Heart left ventricle (tissue), 16 donors: ENCODE measurements at places on chromosomes 12 and 14.

GRCh38 chr12:47164724-47165439, 85.1 kb upstream of the AMIGO2 start:
- DNase-seq: no peak

DNA sequence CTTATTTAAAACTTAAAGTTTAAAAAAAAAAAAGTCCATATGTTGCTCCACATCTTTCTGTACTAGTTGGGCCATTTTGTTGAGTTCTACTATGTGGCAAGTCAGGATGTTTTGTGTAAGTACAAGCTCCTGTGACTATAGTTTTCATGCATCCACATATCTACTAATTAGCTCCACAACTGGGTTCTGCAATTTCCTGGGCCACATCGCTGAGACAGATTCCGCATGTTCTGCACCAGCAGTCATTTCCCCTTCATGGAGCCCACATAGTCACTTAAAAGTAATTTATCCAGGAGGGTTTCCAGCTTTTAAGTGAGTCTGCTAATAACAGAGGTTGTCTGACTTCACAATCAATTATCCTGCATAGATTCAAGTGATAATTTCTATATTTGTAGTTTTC, 461.4 kb downstream of the ZFP36L1 start:
- no peak for DNase-seq

GRCh38 chr12:86530996-86531655, 274.9 kb upstream of the MGAT4C start:
- no peak for DNase-seq

DNA sequence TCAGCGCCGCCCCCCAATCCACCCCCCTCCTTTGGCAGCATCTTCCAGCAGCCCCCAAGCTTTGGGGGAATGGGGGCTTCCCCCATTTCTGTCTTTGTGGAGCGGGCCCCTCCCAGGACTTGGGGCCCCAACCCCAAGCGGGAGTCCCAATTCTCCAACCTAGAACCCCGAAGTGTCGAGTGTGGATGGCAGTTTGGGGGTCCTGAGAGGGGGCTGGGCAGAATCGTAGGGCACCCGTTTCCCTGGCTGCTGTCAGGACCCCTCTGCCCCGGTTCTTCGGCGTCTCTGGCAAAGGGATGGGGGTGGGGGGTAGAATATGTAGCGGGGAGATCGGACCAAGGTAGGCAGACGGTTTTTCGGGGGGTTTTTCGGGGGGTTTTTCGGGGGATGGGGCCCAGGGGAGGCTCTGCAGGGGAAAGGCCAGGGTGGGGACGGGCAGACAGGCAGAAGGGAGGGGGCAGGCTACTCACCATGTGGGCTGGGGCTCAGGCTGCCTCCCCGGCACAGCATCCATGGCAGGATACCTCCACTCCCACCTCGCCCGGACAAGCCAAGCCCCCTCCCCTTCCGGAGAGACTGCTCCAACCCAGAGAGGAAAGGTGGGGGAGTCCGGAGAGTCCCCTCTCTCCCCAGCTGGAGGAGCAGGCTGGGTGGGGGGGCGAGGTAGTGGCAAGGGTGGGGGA, 739 bp downstream of the JPH4 start:
- no peak for DNase-seq

GRCh38 chr12:5258926-5259325, 173.0 kb upstream of the NTF3 start:
- no peak for DNase-seq

DNA sequence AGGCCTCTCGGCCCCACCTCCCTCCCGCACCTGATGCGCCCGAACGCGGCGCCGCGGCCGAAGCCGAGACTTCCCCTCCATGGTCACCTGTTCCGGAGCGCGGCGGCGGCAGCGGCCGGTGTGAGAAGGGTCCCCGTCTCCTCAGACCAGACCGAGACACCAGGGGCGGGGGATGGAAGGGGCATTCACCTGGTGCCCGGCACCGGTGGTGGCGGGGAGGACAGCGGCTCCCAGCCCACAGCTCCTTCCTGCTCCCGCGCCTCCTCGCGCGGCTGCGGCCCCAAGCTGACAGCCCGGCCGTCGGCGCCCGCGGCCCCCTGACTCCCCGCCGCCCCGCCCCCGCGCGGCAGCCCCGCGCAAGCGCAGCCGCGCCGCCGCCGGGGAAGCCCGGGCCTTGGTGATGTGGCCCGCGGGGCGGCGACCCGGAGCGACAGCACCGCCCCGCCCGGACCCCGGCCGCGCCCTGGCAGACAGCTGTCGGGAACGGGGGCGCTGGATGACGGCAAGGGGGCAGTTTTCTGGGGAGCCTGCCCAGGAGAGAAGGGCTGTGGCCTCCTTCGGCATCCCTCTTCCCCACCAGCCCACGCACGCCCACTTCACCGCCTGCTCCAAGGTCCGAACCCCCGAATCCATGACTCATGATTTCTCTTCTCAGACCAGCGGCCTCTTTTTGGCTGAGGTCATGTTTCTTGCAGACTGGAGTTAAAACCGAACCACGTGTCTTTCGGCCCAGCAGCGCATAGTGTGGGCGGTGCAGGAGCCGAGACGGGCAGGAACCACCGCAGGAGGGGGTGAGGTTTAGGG, at the start of gene SLC41A2:
TSS of gene SLC41A2 (minus strand) at position 290 of the 804 bp plus-strand sequence. CDS start 29,763 bp downstream, outside the sequence.
- peak; percentile 74 for DNase-seq

GRCh38 chr12:72723732-72724131, 451.6 kb downstream of the TRHDE start:
- DNase-seq: no peak

- DNase-seq: peak; percentile 75
Measured at GRCh38 chr12:12788675-12789368, 3.4 kb downstream of the APOLD1 start.

DNA sequence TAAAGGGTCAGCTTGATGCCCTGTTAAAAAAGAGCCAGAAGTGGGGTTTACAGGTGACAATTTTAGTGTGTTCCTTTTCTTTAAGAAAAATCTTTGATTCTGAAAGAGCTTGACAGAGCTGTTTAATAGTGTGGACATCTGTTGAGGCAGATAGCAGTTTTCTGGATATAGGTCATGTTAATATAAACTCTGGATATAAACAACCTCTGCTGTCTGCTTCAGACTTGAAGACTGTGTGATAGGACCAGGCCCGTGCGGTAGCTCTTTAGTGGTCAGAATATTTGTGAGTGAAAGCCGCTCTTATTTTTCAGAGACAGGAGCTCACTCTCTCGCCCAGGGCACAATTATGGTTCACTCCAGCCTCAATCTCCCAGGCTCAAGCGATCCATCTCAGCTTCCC, 439.9 kb upstream of the RGS6 start:
- no peak for DNase-seq

GRCh38 chr12:67035121-67035520, 234.0 kb upstream of the CAND1 start:
- no peak for DNase-seq

DNA sequence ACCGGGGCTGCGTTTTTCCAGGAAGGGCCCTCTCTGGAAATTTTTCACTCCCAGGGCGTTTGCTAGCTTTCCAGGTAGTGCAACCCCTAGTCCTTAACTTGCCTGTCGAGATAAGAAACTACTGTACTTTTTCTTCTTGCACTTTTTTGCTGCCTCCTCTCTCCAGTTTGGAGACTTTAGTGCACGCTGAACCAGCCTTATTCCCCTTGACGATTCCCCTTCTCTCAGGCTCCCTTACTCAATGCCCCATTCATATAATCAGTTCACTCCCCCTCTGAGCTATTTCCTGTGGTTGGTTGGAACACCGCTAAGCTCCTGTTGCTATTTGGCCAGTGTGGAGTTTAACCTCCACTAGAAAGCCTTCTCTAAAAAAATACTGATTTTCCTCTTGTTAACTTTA, 682 bp downstream of the CREBL2 start:
- DNase-seq: no peak

DNA sequence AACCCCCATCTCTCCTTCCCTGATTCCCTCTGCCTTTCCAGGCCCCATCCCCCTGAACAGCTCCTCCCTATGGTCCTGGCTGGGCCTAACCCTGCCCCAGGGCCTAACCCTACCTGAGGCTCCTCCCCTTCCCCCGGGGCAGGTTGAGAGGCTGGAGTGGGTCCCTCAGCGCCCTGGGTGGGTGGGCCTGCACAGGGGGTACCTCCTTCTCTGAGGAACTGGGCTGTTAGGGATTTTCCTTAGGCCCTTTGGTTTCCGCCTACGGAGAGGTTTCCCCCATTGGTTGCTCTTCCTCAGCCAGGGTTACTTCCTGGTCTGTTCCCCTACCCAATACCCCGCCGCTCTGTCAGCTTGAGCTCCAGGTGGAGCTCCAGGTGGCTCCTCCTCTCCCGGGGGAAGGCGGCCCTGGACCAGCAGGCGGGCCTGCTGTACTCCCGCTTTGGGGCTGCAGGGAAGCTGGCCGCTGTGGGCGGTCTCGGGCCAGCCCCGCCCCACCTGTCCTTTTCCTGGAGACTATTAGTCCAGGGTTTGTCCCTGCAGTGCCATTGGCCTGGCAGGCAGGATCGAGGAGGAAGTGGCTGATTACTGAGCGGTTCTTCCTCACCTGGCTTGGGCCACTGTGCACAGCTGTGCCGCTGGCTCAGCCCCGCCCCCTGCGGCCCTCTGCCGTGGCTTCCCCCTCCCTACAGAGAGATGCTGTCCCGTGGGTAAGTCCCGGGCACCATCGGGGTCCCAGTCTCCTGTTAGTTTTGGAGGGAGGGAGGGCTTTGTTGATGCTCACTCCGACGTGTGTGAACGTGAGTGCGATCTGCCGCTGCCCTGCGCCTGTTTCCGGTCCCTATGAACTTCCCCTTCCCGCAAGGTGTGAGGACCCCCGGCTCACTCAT, 2.5 kb downstream of the C12orf57 start:
- DNase-seq: no peak

DNA sequence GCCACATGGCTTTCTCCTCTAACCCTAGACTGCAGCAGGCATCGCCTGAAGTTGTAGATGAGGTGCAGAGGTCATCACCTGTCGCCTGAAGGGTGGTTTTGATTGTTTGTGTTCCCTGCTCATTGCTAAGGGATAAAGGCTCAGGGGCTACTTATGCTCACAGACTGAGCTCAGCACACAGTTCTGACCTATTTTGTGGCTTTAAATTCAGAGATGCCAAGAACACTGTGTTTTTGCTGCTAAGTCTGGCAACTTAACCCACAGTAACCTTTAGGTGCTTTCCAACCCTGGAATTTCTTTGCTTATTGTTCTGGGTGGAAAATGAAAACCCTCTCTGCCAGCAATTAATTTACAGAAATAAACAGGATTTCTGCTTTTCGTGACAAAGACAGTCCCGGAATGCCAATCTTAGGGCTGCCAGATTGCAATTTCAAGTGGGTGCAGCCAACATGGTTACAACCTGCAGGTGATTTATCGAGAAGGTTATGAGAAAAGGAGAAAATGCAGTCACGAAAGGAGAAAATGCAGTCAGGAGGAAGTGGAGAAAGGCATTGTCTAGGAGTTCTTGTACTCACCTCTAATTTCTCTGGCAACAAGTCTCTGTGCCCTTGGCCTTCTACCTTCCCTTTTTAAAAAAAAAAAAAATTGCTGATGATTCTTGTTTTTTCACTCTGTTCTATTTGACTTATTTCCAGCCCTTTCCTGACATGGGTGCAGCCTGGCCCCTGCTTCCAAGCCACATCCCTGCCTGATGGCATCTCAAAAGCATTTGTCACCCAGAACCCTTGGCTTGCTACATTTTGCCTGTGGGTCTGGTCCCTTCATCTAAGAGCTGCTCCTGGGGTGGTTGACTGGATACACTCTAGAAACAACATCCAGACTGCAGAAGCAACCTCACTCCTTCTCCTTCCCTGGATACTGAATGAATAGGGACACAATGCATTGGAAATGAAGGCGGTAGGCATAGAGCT, 23.3 kb downstream of the NPC2 start:
- DNase-seq: no peak

DNA sequence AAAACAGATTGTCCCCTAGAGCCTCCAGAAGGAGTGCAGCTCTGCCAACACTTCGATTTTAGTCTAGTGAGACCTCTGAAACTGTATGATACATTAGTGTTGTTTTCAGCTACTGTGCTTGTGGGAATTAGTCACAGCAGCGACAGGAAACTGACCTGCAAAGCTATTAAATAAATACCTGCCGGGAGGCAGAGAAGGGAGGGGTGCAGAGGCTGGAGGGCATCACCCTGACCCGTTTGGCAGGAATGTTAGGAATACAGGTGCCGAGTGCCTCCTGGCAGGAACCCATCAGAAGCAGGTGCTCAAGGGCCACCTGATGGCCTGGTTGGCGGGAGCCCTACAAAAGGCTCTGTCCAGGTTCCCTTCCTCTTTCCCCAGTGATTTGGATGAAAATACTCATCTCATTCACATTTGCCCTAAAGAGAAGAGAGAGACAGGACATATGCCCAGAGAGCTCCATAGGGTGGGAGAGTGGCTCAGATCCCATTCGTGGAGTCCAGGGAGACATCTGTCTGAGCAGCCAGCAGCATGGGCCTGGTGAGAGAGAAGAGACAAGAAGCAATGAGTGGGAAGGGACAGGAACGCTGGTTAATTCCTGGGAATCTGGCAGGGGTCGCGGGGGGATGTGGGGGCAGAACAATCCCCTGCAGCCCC, 44.6 kb downstream of the C14orf132 start:
- DNase-seq: no peak

DNA sequence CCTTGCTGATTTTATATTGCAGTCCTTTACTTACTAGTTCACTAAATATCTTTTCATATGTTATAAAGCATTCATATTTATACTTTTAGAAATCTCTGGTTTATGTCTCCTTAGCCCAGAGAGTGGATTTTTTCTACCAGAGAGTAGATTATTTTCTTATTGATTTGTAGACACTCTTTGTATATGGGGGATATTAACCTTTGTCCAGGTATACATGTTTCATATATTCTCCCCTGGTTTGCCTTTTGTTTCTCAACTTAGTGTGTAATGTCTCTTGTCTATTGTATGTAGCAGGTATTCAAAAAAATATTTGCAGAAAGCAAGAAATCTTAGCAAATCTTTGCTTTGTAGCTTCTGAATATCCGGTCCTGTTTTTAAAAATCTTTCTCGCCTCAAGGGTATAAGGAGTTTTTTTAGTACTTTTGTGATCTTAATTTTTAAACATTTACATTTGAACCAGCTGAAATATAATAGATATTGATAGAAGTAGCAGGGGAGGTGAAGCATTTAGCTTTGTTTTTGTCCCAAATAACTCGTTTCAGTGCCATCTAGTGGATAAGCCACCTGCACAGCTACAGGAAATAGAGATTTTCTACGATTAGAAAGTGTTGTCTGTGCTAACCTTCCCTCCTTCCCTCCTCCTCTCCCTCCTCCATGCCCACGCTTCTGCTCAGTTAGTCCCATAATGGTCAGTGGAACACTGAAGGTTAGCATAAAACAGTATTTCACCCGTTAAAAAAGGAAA, 97.0 kb downstream of the PHETA1 start:
- no peak for DNase-seq

GRCh38 chr14:93304771-93305170, 28.1 kb downstream of the BTBD7 start:
- no peak for DNase-seq

DNA sequence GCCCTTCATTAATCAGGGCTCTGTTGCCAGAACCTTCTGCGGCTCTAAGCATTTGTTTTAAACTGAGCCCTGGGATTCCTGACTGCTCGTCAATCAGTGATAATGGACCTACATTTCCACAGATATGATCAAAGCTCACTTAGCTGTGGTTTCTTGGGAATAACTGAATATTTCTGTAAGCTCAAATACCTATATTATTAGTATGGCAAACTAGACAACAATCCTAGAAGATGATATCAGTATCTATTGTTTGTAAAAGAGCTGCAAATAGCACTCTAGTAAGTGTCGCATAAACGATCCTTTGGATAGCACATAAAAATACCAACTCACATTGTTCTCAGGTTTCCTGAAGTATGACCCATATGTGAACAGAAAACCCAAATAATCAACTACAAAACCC, 150.4 kb downstream of the PPM1H start:
- no peak for DNase-seq
